GM12892 (cell line): ENCODE measurements at places on chromosomes 16 and 17.

- no peak for DNase-seq
Measured at GRCh38 chr16:66682271-66682670, 14.3 kb downstream of the CMTM4 start.

DNA sequence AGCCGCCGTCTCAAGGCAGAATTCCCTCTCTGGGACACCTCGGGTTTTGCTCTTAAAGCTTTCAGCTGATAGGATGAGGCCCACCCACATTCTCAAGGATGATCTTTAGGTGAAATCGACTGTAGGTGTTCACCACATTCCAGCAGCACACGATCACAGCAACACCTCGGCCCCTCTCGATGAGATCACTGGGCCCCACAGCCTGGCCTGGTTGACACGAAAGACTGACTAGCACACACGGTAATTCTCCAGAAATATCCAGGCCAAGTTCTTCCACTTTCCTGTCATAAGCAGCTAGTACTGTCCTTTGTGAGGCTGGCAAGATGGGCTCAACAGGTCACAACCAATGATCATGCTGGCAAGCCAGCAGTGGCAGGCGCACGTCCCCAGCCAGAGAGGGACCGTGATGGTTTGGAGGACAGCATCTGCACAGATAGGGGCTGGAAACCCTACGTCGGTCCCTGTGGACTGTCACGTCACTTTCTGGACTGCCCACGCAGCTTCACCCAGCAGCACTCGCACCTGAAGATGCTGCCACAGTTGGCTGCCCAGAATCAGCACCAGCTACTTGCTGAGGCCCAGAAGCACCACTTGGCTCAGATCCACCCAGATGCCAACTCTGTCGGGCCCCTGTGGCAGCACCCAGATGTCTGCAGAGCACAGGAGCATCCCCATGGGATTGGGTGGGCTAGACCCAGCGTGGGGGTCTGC, 17.4 kb downstream of the TMC6 start:
- no peak for DNase-seq

- no peak for DNase-seq
Measured at GRCh38 chr17:60168654-60169053, 18.9 kb downstream of the CA4 start.

- DNase-seq: no peak
Measured at GRCh38 chr16:10622036-10622921, 41.9 kb upstream of the EMP2 start.

- DNase-seq: no peak
Measured at GRCh38 chr17:49741009-49741691, 22.8 kb downstream of the FAM117A start.

DNA sequence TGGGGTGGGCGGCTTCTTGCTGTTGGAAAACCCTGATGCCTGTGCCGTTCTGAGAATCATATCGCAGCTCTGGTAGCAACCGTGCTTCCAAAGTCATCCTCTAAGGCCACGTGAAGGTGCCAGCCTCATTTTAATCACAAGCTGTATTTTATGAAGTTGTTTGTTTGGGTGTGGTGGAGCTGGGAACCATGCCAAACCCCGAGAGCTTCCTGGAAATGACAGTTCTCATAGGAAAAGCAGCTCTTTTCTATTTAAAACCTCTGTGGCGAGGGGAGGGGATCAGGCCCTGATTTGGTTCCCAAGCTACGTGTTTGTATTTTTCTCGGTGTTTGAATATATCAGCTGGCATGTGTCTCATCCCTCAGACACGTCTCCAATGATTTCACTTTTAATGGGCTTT, 21.7 kb downstream of the KNOP1 start:
- no peak for DNase-seq
